ENCODE measurements at places on chromosomes 13 and 19.

GRCh38 chr13:51931606-51932005 is 69.8 kb downstream of the CCDC70 start:
- no peak for DNase-seq

DNA sequence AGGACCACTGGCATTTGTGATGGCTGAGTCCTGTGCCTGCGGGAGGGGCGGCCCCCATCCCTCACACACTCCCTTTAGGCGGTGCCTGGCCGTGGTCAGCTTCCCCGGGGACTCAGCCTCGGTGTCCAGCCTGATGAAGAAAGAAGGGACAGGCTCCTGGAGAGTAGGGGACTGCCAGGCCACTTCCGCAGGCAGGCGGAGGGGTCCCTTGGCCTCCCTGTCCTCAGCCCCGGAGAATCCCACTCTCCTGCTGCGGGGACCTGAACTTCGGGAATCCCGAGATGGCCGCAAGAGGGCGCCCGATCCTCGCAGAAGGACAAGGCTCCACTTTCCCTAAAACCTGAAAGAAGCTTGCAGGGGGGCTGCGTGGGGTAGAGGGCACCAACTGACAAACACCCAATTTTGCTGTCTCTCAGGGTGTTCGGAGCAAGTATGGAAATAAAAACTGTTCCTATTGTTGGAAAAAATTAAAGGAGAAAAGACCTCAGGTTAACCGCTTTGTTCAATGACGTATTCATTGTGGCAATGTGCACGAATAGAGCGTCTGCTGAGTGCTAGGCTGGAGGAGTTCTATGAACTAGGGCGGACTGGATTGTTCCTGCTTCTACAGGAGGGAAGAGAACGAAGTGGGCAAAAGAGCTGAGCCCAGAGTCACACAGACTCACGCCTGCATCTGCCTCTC is 297.3 kb downstream of the ZNF536 start:
- DNase-seq: no peak

GRCh38 chr19:2527171-2527570 is 51.2 kb downstream of the GADD45B start:
- no peak for DNase-seq

- no peak for DNase-seq
Observed at GRCh38 chr19:7888145-7888825, at the start of gene LRRC8E. LRRC8E (plus strand) TSS chr19:7888510; CDS start chr19:7895604, 7,094 bp downstream.

GRCh38 chr13:80742033-80742432 is 401.1 kb upstream of the SPRY2 start:
- no peak for DNase-seq

- peak; percentile 100 for DNase-seq
Observed at GRCh38 chr19:39403331-39404312, 3.0 kb upstream of the ZFP36 start.

- no peak for DNase-seq
Observed at GRCh38 chr13:32023698-32024097, 7.9 kb upstream of the FRY start.

DNA sequence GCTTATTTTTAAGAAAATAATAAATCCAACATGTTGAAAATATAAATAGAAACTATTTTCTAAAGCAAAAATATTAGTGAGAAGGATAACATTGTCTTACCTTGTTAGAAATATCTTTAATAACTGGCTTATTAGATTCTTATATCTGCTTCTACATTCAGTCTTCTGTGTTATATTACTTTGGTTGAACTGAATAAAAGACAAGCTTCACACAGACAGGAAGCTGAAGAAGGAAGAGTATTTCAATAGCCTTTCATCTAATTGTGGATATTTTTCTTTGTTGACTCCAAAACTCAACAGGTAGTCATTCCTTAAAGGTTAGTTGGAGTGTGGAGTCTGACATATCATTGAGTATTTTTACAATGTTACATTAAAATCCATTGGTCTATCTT is 10.9 kb downstream of the SETDB2 start:
- no peak for DNase-seq

DNA sequence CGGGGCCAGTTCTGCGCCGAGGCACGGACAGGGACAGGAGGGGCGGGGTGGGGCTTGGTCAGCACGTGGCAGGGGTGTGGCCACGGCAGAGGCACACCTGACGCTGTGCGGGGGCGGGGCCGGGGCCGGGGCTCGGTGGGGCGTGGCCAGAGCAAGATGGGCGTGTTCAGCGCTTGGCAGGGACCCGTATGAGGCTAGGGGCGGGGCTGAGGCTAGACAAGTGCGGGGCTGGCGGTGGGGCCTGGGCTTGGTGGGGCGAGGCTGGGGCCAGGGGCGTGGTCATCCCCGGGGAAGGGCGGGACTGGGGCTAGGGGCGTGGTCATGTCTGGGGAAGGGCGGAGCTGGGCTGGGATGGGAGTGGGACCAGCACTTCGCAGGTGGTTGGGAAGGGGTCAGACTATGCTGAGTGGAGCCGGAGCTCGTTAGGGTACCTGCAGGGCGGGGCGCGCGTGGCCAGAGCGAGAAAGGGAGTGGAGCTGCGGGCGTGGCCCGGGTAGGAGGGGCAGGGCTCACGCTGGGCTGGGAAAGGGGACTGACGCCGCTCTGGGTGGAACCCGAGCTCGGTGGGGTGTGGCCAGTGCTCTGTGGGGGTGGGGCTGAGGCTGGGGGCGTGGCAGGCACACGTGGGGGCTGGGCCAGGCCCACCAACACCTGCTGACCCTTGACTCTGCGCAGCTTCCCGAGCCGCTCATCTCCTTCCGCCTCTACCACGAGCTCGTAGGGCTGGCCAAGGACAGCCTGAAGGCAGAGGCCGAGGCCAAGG is 12.8 kb downstream of the POLR2E start:
- no peak for DNase-seq

DNA sequence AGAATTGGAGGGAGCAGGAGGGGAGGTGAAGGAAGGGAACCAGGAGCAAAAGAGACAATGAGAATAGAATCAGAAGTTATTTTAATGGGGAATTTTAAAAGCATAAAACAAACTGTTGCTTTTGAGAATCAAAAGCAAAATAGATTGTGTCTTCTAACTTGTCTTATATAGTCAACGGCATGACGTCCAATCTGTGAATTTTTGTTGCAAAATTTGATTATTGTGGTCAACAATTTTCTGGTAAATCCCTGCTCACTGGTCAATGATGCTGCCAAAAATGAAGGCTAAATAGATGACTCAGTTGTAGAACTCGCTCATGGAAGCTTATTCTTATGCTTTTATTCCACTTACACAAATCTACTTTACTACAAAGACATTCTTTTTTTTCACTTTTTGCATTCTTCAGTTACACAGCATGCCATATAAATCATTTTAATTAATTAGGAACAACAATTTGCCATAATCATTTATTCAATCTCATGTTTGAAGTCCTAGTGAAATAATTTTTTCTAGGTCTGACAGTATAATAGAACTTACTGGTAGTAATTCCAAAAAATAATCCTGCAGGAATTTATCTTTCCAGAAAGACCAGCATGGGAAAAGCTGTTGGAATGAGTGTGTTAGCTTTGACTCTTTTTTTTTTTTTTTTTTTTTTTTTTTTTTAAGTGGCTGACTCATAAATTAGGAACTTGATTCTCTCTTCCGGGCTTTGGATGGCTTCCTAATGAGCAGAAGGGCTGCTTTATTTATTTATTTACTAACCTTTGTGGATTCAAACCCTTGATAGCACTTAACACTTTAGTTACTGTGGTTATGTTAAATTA is 256.9 kb downstream of the SPRY2 start:
- DNase-seq: peak; percentile 71

DNA sequence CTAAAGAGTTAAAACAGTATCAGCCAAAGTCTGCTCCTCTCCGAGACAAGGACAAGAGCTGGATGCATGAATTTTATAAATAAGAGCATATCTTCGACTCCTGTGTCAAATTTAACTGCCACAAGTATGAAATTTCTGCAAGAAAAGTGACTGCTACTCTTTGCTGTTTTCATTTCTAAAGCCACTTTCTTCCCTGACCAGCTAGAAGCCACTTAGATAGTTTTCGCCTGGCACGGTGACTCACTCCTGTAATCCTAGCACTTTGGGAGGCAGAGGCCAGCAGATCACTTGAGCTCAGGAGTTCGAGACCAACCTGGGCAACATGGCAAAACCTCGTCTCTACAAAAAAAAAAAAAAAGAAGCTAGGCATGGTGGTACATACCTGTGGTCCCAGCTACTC is 61.3 kb downstream of the ENOX1 start:
- DNase-seq: no peak

DNA sequence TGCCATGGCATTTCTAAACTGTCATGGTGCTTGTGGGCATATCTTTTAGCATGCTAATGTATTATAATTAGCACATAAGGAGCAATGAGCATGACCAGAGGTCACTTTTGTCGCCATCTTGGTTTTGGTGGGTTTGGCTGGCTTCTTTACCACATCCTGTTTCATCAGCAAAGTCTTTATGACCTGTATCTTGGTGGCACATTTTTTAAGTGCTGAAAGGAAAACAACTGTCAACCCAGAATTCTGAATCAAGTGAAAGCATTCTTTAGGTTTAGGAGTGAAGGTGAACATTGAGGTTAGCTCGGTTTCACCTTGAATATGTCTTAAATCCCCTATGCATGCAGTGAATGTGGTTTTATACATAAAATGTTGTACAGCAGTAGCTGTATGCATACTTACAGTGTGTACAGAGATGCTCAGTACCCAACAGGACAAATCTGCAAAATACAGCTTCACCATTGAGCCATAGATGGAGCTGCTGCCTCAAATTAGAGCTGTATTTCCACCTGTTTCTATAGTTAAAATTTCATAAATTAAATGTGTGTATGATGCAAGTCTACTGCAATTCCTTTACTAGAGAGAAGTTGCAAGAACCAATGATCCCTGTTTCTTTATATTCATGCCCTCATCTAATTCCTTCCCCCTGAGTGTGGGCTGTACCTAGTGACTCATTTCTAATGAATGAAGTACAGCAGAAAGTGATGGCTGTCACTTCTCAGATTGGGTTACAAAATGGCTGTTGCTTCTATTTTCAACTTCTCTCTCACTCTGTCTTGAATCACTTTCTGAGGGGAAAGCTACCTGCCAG is 25.2 kb upstream of the IGSF23 start:
- peak; percentile 99 for DNase-seq

GRCh38 chr19:1672038-1672768 is 19.8 kb upstream of the TCF3 start:
- DNase-seq: no peak

GRCh38 chr19:8241646-8242045 is 32.5 kb downstream of the CERS4 start:
- DNase-seq: no peak

DNA sequence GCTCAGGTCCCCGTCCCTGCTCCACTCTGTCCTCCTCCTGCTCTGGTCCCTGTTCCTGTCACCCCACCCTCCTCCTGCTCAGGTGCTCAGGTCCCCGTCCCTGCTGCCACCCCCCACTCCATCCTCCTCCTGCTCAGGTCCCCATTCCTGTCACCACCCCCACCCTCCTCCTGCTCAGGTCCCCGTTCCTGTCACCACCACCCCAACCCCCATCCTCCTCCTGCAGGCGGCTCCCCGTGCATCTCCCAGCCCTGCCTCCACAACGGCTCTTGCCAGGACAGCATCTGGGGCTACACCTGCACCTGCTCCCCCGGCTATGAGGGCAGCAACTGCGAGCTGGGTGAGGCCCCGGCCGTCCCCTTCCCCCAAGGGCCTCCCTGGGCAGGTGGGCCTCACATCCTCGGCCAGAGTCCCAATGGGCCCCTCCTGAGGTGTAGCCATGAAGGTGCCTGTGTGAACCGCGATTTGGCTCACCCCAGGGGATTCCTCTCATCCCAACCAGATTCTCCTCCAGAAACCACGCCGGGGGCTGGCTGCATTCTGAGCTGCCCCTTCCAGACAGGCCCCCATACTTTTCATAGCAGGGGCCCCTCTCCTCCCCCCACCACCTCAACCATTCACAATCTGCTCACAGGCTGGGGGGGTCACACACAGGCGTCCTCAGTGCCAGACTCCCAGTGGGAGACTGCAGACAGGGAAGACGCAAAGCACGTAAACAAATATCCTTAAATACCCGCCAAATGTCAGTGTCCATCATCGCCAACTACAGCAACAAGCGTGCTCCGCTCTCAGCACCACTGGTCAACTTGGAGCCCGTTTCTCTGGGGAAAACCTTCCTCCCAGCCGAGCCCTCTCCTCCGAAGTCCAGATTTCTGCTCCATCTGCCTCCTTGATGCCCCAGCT is 4.6 kb downstream of the PROZ start:
- no peak for DNase-seq

GRCh38 chr13:77033717-77034302 is 6.9 kb upstream of the FBXL3 start:
- DNase-seq: no peak

- DNase-seq: no peak
Observed at GRCh38 chr19:3162418-3163229, 15.9 kb upstream of the S1PR4 start.

DNA sequence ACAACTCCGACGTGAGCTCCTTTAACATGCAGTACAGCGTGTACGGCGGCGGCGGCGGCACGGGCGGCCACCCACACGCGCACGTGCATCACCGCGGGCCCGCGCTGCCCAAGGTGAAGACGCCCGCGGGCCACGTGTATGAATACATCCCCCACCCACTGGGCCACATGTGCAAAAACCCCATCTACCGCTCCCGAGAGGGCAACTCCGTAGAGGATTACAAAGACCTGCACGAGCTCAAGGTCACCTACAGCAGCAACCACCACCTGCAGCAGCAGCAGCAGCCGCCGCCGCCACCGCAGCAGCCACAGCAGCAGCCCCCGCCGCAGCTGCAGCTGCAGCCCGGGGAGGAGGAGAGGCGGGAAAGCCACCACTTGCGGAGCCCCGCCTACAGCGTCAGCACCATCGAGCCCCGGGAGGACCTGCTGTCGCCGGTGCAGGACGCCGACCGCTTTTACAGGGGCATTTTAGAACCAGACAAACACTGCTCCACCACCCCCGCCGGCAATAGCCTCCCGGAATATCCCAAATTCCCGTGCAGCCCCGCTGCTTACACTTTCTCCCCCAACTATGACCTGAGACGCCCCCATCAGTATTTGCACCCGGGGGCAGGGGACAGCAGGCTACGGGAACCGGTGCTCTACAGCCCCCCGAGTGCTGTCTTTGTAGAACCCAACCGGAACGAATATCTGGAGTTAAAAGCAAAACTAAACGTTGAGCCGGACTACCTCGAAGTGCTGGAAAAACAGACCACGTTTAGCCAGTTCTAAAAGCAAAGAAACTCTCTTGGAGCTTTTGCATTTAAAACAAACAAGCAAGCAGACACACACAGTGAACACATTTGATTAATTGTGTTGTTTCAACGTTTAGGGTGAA is 6.6 kb downstream of the SLITRK5 start:
- no peak for DNase-seq

- no peak for DNase-seq
Observed at GRCh38 chr13:26897706-26898550, 137.3 kb upstream of the GPR12 start.

DNA sequence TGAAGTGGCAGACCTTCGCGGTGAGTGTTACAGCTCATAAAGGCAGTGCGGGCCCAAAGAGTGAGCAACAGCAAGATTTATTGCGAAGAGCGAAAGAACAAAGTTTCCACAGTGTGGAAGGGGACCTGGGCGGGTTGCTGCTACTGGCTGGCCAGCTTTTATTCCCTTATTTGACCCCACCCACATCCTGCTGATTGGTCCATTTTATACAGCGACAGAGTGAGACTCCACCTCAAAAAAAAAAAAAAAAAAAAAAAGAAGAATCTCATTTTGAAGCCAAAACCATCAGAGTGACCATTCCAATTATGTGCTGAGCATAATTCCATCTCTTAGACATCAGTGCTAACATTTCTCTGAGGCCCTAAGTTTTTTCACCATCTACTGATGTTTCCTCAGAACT is 1.9 kb upstream of the ZNF552 start:
- DNase-seq: no peak

- no peak for DNase-seq
Observed at GRCh38 chr19:28351761-28352160, 861.2 kb downstream of the UQCRFS1 start.

- DNase-seq: no peak
Observed at GRCh38 chr13:77980592-77980991, 62.0 kb upstream of the EDNRB start.

- no peak for DNase-seq
Observed at GRCh38 chr13:59631271-59631670, 532.5 kb downstream of the DIAPH3 start.
